Right lung (tissue), 10 donors: ENCODE measurements at places on chromosomes 3 and 15.

GRCh38 chr3:37447732-37448131 lies 273.4 kb upstream of the LRRFIP2 start:
- no peak for DNase-seq

DNA sequence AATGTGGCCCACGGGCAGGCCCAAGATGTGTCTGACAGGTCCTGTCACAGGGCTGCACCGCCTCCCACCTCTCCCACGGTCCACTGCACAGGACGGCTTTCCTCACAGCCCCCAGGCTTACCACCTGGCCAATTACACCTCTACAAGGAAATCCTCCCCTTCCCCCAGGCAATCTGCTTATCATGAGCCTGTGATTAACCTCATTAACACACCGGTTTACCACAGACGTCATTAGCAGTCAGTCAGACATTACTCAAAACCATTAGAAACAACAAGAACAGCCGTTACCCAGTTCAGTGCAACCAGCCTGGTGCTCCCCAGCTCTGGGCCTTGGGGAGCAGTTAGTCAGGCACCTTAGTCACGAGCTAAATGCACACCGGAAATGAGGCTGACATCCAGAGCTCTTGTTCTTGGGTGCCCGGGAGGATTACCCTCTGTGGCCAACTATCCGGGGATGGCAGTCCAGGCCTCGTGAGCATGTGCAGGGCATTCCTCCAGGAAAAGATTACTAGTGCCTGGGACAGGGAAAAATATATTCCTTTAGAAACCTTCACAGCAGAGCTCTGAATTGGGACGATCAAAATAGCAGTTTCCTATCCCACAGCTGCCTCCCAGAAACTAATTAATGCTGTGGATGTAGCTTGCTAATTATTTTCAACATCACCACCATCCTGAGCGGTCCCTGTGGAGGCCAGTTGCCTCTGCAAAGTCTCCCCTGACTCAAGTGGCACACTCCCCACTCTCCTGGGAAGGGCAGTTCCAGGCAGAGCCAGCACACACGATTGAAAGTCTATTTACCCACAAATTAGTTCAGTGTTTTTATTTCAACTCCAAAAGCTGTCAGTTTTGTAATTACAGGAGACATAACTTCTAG lies 117.4 kb upstream of the ZBED2 start:
- no peak for DNase-seq

DNA sequence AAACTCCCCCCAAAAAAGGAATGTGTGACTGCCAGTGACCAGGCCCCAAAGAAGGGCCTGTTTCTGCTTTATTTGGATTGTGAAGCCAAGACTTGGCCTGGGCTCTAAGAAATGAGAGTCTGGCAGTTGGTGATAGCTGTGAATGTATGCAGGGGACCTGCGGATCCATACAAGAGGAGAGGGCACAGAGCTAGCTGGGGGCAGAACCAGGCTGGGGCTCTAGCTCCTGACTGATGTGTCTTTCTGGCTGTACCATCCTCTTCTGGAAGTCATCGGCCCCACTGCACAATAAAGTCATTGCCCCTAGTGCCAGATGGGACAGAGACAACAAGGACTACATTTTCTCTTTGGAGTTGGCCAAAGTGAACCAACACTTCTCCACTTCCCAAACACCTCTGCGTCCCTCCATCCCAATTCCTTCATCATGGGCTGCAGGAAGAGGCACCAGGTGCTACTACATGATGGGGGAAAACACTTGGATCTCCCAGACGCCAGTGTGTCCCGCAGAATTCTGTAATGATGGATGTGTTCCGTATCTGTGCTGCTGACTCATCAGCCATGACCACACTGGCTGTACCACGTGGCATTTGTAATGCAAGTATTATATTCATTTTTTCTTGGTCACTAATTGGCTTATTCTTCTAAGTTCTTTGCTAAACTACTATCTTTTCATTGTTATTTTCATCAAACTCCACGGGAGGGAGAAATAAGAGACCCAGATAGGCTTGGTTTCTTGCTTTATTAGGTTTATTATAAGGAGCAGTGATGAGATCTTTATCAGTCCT lies 1.7 kb upstream of the PLA2G4F start:
- DNase-seq, result no peak

DNA sequence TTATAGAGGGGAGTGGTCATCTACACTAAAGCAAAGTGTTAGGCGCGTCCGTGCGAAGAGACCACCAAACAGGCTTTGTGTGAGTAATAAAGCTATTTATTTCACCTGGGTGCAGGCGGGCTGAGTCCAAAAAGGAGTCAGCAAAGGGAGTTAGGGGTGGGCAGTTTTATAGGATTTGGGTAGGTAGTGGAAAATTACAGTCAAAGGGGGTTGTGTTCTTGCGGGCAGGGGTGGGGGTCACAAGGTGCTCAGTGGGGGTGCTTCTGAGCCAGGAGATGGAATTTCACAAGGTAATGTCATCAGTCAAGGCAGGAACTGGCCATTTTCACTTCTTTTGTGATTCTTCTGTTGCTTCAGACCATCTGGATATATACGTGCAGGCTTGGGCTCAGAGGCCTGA lies 47.1 kb downstream of the OIP5 start:
- DNase-seq, result no peak

- DNase-seq, result no peak
Observed at GRCh38 chr15:49330166-49330565, 92.9 kb upstream of the FGF7 start.

GRCh38 chr3:124760601-124761000 lies 30.3 kb downstream of the UMPS start:
- DNase-seq, result no peak

DNA sequence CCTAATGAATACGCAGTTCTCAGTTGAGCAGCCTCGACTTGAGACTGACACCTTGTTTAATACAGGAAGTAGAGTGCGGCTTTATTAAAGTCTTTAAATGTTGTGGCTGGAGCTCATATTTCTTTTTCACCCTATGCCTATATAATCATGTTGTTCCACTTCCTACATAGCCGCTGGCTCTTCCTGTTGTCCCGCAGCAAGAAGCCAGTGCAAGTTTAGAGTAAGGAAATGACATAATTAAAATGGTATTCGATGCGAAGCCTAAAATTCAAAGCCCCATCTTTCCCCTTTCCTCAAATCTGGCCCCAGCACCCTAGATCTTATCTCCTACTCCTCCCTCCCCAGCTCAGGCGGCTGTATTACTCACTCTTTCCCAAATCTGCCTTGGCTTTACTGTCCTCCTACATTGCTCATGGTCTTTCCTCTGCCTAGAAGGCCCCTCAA lies 7.5 kb upstream of the PHLDB2 start:
- DNase-seq, result no peak

DNA sequence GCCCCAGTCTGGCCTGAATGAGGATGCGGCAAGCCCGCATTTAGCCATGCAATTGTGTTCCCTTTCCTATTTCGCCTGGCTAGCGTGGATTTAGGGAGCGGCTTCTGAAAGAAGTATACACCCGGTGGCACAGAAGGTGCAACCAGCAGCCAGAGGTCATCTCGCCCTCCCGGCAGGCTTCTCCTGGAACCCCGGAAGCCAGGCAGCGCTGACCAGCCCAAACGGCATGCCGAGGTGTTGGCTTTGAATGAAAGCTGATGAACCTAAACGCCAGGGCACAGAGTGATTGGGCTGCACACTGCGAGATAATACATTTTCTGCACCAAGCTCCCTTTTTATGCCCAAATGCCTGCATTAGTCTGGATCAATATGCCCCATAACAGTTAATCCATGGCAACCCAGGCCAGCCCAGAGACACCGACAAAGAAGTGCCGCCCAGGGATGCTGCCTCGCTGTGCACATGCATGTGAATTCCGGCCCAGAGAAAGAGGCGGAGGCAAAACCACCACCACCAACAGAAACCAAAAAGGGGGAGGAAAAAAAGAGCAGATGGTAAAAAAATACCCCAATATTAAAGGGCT lies 1.4 kb downstream of the SRGAP3 start:
- no peak for DNase-seq
